ENCODE measurements at places on chromosomes 6 and 20.

DNA sequence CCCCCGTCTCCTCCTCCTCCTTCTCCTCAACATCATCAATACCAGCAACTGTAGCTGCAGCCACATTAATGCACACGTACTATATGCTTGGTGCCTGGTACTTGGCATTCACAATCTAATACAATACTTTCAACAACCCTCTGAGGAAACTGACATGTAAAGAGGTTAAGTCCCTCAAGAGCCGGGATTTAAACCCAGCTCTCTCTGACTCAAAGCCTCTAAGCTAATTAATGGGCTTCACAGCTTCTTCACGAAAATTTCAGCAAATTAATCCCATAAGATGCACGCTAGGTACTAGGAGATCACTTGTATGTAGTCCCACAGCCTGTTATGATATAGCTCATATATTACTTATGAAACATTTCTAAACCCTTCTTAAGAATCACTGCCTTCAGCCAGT is 73.1 kb upstream of the IPCEF1 start:
- no peak for DNase-seq

DNA sequence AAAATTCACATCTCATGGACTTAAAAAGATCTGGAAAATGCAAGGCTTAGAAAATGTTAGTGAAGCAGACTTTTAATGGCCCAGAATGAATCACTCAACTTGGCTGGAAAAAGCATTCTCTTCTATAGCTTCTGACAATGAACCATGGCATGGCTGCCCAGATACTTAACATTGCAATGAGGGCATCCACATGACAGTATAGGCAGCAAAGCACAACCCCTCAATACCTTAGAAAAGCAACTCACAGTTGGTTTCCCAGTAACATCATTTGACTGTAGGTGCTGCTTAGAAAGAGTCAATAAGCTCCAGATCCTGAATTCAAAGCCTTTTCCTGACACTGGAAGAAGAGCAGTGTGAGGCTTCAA is 155.8 kb downstream of the EYA4 start:
- DNase-seq, result no peak

- DNase-seq, result peak; percentile 91
Measured at GRCh38 chr20:50815162-50815989, 20.5 kb downstream of the BCAS4 start.

- DNase-seq, result no peak
Measured at GRCh38 chr6:89924231-89924630, 30.0 kb downstream of the GJA10 start.

DNA sequence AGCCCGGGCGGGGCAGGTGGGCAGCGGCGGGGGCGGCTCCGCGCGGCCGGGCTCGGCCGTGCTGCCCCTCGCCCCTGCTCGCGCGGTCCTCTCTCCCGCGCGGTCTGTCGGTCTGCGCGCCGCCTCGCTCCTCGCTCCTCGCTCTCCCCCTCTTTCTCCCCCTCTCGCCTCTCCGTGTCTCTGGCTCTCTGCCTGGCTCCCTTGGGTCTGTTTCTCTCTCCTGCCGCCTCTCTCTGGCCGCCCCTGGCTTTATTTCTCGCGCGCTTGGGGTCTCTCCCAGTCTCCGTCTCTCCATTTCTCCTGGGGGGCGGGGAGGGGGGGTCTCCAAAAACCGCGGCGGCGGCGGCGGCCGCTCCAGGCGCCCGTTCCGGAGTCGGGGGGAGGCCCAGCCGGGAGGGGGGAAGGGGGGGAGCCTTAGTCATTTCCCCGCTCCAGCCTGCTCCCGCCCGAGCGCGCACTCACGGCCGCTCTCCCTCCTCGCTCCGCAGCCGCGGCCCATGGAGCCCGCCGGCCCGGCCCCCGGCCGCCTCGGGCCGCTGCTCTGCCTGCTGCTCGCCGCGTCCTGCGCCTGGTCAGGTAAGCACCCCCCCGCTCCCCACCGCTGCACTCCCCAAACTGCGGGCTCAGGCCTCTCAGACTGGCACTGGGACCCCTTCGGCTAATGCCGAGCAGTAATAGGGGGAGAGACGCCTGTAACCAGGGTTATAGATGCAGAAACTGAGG is at the start of gene SIRPA:
SIRPA (plus strand) TSS at position 457 of the 723 bp plus-strand sequence; CDS start at position 498, 41 bp downstream.
- DNase-seq, result peak; percentile 78

- DNase-seq, result peak; percentile 96
Measured at GRCh38 chr6:142692942-142693341, 252.0 kb downstream of the HIVEP2 start.

GRCh38 chr20:31833130-31833930 is 12.1 kb downstream of the FOXS1 start:
- DNase-seq, result peak; percentile 47

DNA sequence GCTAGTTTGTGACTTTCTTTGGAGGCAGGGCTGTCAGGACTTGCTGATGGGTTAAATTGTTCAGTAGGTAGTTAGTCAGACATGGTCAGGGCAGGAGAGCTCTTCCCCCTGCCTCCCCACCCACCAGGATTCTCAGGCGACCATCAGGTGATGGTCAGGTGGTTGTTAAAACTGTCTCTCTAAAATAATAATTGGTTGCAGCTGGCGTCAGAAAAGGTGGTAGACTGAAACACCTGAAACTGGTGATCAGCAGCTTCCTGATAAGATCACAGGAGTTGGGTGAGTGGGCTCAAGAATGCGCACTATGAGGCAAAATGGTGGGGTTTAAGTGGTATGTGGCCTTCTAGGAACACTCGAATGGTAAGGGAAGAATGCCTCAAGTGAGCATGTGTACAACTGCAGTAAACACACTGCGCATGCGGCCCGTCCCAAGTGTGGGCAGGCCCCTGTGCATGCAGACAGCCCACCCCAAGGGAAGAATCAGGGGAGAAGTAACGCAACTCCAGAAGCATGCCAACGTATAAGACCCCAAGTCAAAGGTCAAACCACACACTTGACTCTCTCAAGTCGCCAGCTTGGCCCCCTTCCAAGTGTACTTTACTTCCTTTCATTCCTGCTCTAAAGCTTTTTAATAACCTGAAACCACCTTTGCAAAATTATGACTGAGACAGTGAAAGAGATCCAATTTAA is 7.9 kb upstream of the BLCAP start:
- DNase-seq, result no peak

DNA sequence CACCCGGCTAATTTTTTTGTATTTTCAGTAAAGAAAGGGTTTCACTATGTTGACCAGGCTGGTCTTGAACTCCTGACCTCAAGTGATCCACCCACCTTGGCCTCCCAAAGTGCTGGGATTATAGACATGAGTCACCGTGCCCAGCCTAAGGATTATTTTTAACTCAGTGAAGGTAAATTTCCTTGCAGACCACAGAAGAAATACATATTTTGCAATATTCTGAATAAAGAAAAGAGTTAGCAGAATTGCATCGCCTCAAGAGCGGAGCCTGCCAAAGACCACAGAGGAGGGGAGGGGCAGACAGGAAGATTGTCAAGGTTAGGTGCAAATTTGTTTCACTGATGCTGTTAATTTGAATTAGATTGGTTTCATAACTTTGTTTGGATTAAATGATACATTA is 47.4 kb downstream of the SOD2 start:
- DNase-seq, result peak; percentile 15

- peak; percentile 51 for DNase-seq
Measured at GRCh38 chr20:56634735-56635385, 5.8 kb downstream of the TFAP2C start.

DNA sequence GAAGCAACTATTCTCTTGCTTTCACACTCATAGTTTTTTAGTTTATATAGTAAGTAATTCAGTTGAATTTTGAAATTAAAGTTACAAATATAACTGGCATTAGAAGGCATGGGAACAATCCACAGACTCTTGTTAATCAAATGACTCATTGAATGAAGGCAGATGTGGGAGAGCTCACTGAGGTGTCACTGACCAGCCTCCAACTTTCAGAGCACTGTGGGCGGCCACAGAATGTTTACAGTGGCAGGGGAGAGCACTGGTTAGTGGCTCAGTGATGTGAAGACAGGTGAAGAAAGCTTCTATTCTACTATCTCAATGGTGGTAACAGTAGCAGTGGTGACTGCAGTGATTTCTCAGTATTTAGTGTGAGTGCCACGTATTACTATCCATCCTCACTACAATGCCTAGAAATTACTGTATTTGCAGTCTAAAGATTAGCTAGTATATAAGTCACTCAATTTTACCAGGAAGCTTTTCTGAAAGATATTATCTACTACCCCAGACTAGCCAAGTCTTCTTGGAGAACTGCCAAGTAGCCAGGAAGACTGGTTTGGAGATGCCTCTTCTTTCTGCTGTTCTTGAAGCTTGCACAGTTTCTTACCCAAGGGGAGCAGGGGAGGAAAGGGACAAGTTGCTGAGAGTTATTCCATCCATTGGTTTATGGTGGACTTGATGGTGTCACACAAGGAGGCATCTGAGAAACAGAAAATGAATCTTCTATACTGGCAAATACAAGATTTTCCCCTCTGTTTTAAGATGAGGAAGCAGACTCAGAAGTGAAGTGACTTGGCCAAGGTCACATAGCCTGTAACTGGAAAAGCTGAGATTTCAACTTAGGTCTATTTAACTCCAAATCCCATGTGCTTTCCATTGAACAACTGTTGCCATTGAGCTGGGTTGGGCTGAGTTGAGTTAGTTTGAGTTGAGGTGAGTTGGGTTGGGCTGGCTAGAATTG is 231.2 kb downstream of the ANKRD60 start:
- peak; percentile 91 for DNase-seq

DNA sequence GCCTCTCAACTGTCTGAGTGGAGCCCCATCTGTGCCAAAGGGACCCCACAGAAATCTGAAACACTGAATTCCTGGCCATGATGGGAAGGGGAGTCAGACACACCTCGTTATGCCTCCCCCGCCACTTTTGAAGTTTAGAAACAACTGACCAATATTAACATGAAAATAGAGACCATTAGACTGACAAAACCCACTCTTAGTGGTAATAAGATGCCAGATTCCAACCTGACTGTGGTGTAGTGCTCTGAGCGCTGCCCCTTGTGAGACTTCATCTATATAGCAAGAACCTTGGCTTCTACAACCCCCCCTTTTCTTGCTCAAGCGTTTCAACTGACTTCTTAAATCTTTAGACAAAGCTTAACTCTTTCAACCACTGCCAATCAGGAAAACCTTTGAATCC is 46.1 kb upstream of the UNC93A start:
- no peak for DNase-seq

All from M059J (cell line).